ENCODE measurements at places on chromosomes 1 and 21. TPM values are rescaled to one million over a fixed set of nuclear protein-coding genes. Genes with fewer than 3 reads are reported as not detected.

GRCh38 chr1:60922304-60922703, 160.1 kb upstream of the NFIA start:
- DNase-seq, result peak; percentile 15

GRCh38 chr21:20031807-20032206, 966.4 kb upstream of the NCAM2 start:
- DNase-seq, result no peak

DNA sequence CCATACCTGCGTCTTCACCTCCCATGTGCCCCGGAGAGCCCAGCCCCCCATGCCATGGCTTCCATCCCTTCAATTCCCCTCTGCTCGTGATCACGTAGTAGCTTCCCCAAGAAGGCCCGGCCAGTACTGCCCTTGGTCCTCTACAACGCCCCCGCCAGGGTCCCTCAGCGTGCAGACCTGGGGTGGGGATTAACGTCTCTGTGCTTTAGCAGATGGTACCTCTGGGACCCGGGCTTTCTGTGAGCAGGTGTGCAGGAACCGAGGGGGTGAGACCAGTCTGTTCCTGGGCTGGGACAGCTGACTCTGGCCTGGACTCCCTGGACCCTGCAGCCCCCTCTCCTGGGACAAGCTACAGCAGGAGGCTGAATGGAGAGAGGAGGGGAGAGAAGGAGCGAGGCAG, 1.2 kb downstream of the PLCH2 start:
- no peak for DNase-seq

Gene KCTD3
- 51.7 TPM for total RNA-seq

DNA sequence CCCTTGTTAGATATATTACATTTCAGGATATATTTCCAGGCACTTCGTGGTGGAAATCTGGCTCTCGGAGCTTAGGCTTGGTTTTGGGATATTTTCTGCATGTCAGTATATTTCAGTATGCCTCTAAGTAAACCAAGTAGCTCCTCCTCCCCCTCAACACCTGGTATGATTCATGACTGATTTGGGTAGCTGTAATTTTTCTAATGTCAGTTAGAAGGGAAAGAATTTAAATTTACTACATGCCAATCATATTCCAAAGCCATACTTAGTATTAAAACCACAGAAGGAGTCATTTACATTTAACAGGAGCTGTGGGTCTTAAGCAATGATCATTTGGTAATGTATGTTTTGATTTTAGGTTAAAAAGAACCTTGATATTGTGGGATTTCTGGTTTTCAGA, 40.6 kb downstream of the ST6GALNAC3 start:
- DNase-seq, result no peak

GRCh38 chr21:31180256-31181081, 142.2 kb upstream of the KRTAP19-8 start:
- DNase-seq, result peak; percentile 14

- DNase-seq, result no peak
Measured at GRCh38 chr1:53288790-53289429, 39.0 kb downstream of the LRP8 start.

Gene SLC6A17
- 0.79 TPM for total RNA-seq

DNA sequence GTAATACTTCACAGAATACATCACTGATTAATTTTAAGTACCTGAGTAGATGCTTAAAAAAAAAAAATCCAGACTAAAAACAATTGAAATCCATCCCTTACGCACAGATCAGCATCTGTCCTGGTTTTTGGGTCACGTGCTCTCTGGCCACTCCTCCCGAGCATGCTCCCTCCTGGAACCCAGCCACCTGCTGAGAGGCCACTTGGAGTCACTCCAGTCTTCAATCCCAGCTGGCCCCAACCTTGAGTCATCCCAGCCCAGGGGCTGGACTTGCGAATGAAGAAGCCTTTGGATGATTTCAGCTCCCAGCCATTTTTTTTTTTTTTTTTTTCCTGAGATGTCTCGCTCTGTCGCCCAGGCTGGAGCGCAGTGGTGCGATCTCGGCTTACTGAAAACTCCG, 8.9 kb downstream of the MAP1LC3C start:
- peak; percentile 67 for DNase-seq

- DNase-seq, result no peak
Measured at GRCh38 chr1:157319567-157319966, 181.4 kb upstream of the ETV3 start.

Gene RIPPLY3
- total RNA-seq, result 0.20 TPM

DNA sequence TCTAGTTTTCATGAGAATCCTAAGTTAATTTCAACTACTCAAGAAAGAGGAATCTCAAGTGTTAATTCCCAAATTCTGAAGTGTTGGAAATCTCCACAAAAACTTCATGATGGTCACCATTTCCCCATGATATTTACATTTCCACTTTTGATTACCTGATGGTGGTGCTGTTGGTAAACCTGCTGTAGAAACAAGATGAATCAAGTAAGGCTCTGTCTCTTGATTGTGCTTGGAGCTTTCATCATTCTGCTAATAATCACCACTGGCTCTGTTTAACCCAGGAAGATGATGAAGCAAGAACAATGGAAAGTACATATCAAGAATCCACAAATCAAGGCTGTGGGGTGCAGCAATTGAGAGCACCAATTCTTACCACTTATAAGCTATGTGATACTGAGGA, 77.8 kb downstream of the C4BPA start:
- DNase-seq, result no peak

Gene ATP6V1G3
- total RNA-seq, result not detected

- no peak for DNase-seq
Measured at GRCh38 chr1:229447809-229448252, 13.9 kb upstream of the ACTA1 start.

GRCh38 chr1:223504741-223505140, 111.5 kb downstream of the CCDC185 start:
- DNase-seq, result no peak

DNA sequence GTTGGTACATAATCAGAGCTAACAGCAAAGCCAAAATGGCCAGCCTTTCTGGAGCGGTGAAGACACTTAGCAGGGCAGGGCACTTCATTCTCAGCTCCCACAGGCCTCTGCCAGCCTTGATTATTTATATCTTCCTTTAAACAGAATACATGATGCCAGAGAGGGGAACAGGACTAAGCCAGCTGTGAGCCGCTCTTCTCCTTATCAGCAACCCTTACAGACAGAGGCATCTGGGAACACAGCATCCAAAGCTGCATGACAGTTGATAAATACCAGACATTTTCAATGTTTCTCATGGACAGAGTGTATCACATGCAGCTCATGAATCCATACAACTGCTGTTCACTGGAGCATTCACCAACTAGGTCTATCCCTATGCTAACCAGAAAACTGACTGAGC, 29.1 kb downstream of the DNAJC11 start:
- DNase-seq, result no peak

DNA sequence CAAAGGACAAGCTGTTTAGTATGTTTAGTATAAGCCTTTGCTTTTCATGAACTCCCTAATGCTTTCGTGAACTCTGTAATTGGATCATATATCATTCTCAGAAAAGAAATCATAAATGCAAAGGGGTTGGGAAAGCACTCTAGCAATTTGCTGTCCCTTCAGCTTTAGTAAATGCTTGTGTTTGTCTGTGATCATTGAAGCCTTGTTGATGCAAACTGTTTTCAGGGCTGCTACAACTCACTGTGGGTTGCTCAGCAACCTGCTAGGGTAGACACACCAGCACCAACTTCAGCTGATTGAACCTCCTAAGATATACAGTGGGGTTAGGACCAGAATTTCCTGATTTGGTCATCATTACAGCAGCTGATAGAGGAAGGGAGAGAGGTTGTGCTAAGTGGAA, 95.0 kb downstream of the SGIP1 start:
- DNase-seq, result no peak

DNA sequence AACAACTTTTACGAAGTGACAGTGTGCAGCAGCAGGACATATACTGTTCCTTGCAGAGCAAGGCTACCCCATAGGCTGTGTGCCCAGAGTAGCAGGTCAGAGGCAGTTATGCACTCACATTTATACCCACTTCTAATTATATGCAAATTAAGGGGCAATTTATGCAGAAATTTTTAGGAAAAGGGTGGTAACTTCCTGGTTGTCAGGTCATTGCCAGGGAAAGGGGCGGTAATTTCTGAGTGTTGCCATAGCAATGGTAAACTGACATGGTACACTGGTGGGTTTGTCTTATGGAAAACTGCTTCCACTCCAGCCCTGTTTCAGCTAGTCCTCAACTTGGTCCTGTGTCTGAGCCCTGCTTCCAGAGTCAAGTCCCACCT, 12.0 kb upstream of the SLAMF1 start:
- DNase-seq, result no peak

- no peak for DNase-seq
Measured at GRCh38 chr1:92657701-92658100, 127.2 kb downstream of the EVI5 start.

Gene SWT1
- 10.2 TPM for total RNA-seq

DNA sequence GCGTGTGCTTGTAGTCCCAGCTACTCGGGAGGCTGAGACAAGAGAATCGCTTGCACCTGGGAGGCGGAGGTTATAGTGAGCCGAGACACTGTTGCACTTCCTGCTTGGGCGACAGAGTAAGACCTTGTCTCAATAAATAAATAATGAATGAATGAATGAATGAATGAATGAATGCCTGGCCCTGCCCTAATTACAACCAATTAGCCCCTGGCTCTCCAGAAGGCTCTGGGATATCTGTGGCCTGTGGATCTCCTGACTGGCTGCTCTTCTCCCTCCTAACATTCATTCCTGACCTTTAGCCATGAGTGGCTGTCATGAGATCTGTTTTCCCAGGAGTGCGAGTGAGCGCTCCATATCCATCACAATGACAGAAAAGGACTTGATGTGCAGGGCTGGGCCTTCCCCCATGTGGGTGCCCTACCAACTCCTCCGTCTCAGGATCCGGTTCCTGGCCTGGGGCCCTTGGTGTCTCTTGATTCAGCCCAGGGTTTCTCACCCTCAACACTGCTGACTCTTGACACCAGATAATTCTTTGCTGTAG, 243.6 kb upstream of the TMEM51 start:
- DNase-seq, result no peak

GRCh38 chr1:89347296-89347695, 16.6 kb upstream of the GBP6 start:
- DNase-seq, result no peak

DNA sequence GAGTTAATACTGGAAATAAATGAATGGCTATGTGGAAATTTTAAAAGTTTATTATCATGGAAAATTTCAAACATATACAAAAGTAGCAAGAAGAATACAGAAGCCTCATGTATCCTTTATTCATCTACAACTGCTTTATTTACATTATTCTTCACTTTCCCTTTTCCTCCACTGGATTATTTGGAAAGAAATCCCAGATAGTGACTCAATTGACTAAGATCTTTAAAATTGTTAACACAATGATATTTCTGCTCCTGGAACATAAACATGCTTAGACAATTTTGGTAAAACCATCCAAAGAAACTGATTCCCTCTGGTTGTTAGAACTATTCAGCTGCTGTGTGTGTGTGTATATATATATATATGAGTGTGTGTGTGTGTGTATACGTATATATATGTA, 116.2 kb downstream of the TGFB2 start:
- DNase-seq, result no peak

Gene SEC22B
- 43.6 TPM for total RNA-seq

DNA sequence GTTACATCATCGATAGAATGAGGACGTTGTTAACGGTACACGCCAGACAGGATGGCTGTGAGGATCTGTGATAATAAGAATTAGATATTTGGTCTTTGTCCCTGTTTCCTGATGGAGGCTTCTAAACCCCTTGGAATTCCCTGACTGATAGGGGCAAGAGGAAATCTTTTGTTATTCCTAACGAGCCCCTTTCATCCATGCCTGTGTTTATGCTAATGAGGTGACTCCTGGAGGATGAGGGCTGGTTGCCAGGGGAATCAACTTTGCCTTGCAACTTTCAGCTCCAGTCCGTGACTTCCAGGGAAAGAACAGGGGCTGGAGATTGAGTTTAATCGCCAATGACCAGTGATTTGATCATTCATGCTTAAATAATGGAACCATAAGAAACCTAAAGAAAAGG, 39.3 kb upstream of the NLRP3 start:
- no peak for DNase-seq

Gene PROK1
- total RNA-seq, result not detected

GRCh38 chr1:153375511-153375910, at the start of gene S100A12:
S100A12 (minus strand) TSS chr1:153375621; CDS start chr1:153374592, 1,029 bp downstream.
- DNase-seq, result no peak

DNA sequence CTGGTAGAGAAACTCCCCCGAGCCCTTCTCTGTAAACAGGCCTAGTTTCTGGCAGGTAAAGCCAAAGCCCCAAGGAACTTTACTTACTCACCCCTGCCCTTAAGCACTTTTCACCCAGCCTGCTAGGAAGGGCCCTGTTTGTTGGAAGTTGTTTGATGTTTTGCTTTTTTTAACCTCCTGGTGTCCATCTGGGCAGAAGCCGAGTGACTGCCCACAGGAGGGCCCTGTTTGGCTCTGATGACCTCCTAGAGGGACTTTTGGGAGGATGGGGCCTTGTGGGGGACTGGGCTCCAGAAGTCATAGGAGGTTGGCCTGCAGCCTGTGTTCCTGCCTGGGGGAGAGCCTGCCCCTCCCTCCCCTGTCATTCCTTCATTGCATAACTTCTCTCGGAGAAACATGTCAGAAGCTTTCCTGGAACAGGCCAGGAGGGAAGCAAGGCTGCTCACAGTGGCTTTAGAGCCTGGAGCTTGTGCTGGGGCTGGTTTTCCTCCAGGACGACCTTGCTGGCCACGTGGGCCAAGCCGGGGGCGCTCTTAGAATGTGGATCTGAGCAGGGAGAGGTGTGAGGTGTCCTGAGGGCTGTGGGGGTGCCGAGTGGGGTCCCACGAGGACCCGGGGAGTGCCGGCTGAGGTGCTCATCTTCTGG, 33.9 kb downstream of the COQ8A start:
- DNase-seq, result no peak

Gene ICOSLG
- 3.5 TPM for total RNA-seq

GRCh38 chr1:51284487-51284954, 45.8 kb downstream of the TTC39A start:
- DNase-seq, result no peak

DNA sequence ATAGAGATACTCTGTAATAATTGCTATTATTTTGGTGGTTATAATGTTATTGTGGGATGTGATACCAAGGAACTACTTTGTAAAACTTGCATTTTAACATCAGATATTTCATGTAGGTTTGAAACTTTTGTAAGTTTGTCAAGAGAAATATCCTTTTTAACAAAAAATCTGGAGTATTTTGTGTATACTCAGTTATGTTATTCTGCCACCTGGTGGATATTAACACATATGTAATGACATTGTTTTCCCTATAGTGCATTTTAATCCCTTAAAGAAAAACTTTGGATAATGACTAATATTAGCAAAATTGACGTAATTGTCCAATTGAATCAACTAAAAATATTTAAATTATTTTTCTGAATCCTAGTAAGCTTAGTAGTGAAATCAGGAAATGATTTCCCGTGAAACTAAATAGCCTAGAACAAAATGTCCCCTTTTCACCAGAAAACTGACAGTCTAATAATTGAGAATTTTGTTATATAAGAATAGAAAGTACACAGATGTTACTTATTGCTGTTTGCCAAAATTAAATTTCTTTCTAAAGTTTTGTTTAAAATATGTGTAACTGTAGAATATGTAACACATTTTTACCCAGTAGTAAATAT, 39.6 kb downstream of the KCTD3 start:
- DNase-seq, result no peak

Gene F11R
- 42.1 TPM for total RNA-seq
